Panc1 (cell line): ENCODE measurements at places on chromosomes 1 and 21. TPM values are rescaled to one million over a fixed set of nuclear protein-coding genes. Genes with fewer than 3 reads are reported as not detected.

RXFP4 gene
- 8.0 TPM for total RNA-seq

- H3K36me3 ChIP-seq, result no peaks in the 10 kb centered on the region
- H3K4me3 ChIP-seq, result no peak overlapping the region
- no peak overlapping the region for H3K27ac ChIP-seq
- no peak for DNase-seq
Measured at GRCh38 chr1:215482079-215482478, 85.0 kb upstream of the KCTD3 start.

DNA sequence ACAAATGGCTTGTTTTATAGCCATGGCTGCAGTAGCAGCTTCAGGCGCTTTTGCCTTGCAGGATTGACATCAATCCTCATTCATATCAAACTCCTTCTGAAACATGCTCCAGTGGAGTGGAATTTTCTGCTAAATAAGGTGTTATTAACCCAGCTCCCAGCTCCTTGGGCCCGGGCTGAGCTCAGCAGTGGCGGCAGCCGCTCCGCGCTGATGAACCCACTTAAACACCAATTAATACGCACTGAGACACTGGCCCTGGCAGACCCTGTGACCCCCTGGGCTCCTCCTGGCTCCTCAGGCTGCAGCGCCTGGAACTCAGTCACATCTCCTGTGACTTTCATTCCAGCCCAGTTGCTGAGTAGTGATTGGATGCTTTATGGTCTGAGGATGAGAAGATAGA lies 137.4 kb upstream of the GRIK3 start:
- H3K4me1 ChIP-seq, result no peaks in the 10 kb centered on the region
- peaks cover 2% of the 10 kb centered on the region; the same call in 1 of the 2 replicates for H3K27me3 ChIP-seq
- H3K36me3 ChIP-seq, result no peaks in the 10 kb centered on the region
- H3K27ac ChIP-seq, result no peak overlapping the region
- no peak overlapping the region for H3K4me3 ChIP-seq

GRCh38 chr1:184806296-184806721 lies 51.7 kb upstream of the EDEM3 start:
- no peak for DNase-seq
- no peaks in the 10 kb centered on the region for H3K27me3 ChIP-seq
- H3K27ac ChIP-seq, result no peak overlapping the region

DNA sequence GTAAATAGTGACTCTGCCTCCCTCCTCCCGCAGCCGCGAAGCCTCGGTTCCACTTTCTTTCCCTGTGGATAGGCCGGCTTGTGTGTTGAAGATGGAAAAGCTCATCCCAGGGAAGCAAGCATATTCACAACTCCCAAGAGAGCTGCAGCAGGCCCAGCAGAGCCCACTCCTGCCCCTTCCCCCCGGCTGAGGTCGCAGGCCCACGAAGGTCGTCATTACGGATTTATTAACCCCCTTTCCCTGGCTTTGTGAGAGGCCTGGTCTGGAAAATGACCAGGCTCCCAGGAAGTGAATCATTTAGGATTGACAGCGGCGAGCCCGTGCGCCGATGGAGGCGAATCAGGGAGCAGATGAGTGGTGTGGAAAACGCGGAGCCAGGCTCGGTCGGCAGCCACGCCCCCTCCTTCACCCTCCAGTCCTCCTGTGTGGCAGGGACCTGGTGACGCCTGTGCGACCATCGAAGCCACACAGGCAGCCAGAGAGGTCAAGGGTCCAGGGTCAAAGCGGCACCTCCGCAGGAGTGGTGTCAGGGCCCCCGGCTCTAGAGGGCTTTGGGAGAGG lies 93.4 kb downstream of the PRDM16 start:
- no peaks in the 10 kb centered on the region for H3K4me1 ChIP-seq
- DNase-seq, result no peak
- H3K27me3 ChIP-seq, result no peaks in the 10 kb centered on the region
- no peaks in the 10 kb centered on the region for H3K36me3 ChIP-seq
